Amygdala (tissue), 56 donors: ENCODE measurements at places on chromosomes 3 and 15.

DNA sequence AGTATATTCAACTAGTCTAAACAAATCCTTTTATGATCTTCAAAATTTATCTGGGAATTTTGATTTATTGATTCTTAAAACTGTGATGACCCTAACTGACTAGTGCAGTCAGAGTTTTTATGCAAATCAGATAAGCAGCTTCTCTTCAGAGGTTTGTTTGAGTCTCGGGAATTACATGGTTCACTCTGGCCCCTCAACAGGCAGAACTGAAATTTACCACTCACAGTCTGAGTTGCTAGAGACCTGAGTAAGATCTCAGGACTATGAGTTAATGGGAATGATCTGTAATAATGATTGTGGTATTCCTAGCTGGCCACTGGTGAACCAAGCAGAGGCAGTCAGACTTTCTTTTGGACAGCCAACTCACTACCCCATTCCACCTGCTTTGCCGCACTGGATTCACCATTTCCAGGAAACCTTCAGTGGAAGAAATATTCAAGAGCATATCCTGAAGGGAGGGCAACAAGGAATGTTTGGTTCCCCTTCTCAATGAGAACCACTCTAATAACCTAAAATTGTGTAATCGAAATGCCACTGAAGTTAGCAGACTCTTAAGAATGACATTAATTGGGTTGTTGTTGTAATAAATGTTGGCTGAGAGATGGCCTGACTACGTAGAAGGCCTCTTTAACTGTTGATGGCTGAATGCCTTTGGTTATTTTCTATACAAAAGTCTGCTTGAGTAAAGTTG is 11.5 kb upstream of the DNAJC13 start:
- DNase-seq, result no peak

DNA sequence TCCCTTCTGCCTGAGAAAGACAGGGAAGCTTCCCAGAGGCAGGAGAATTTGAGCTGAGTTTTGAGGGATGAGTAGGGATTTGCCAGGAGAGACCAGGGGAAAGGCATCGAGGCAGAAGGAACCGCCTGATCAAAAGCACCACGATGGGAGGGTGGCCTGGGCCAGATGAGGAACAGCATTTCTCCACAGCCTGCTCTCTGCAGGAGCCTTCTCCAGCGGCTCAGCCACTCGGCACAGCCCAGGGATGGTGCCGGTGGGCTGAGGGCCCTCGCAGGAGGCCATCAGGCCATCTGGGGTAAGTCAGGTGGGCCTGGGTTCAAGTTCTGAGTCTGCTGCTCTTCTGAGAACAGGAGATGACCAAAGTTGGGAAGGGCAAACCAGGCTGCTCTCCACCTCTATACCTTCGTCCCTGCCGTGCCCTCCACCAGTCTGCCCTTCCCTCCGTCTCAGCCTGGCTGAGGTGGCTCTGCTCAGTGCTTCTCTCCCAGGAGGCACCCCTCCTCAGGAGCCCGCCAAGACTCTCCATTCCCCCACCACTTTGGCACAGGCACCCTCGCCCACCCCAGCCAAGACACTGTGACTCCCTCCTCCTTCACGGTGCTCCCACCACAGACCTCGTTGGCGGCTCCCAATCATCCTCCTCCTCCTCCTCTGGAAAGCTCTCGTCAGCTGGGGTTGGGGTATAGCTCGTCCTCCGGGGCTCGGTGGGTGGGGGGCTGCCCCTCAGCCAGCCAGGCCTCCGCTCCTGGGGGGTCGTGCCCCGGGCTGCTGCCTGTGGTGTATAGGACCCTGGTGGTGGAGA is 34.9 kb downstream of the GRIP2 start:
- DNase-seq, result no peak

DNA sequence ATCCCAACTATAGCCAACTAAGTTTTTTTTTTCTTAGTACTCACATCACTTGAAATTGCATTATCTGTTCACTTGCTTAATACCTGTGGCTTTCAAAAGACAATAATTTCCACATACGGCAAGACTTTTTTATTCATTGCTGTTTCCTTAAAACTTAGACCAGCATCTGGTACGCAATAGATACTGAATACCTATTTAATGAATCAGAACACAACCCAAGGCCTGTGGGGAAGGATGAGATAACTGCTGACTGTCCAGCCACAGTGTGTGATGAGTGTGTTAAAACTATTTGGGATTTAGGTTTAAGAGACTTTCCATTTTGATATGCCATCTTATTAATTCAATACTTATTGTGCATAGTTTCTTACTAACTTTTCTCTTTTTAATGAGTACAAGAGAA is 988.7 kb downstream of the NTRK3 start:
- no peak for DNase-seq

DNA sequence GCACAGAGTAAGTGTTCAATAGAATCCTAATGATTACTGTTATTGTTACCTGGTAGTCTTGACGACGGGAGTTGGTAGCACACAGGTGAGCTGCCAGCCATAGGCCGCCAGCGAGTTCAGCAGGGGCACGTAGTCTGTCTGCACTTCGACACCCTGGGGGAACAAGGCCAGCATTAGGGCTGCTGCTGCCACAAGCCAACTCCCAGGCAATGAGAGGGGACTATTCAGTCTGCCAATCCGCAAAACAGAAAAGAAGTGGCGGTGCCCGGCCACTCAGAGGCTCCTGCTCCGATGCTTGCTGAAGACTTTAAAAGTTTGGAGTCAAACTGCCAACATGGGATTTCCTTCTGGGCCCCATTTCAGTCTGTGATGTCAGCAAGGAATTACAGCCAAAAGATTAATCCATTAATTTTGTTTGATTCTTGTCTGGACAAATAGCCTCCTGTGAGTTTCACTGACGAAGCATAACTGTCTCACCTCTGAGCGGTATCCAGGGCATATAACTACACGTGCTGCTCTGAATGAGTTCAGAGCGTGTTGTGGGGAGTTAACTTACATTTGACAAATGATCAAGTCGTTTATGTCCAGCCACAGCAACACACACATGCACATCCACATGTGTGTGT is 61.8 kb downstream of the OXNAD1 start:
- no peak for DNase-seq

- DNase-seq, result no peak
Measured at GRCh38 chr3:160779040-160779439, 23.0 kb downstream of the PPM1L start.

- DNase-seq, result no peak
Measured at GRCh38 chr15:59999612-60000112, 4.4 kb upstream of the FOXB1 start.

- DNase-seq, result no peak
Measured at GRCh38 chr3:31590650-31591049, 57.9 kb downstream of the STT3B start.

GRCh38 chr15:52067545-52067926 is 45.0 kb downstream of the BCL2L10 start:
- DNase-seq, result no peak

DNA sequence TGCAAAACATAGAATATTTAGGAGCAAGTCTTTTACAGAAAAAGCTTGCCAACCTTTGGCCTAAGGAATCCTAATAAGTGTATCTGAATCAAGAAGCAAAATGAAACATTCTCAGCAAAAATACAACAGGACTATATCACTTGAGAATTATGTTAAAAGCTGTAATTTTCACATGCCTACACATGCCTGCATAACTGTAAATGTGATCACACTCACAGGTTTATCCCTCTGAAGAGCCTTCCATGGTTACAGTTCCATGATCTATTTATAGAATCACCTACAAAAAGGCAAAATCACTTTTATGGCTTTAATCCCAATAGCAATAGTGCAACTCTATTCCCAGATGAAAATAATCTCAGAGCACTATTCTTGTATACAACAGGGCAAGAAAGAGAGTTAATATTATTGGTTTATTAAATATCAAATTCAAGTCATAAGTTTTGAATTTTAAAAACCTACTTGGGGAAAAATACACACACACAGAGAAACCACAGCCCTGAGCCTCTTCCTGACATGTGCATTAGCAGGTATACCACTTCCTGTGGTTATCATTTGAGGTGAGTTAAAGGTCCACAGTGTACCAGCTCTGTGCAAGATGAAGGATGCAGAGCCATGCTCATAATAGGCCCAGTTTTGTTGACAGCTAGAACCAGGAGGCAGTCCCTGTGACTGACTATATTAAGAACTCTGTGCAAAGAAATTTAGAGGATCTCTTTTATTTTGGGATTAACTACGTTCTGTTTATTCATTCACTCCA is 252.5 kb upstream of the TGFBR2 start:
- no peak for DNase-seq

GRCh38 chr15:80581976-80582375 is 113.1 kb upstream of the ABHD17C start:
- DNase-seq, result no peak

DNA sequence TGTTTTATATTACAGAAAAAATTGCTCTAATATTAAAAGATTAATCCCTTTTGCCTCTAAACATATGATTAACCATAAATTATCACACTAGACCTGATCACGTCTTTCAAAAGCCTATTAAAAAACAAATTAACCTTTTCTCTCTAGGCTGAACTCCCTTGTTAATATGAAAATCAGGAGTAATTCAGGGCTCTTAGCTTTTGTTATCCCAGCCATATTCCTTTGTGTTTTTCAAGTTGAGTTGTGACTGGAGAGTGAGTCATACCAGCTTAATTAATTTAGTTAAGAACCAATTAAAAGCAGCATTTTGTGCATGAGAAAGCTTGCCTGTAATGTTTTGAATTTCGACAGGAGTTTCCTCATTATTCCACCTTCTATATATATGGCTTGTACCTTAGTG is 385.8 kb downstream of the VGLL3 start:
- no peak for DNase-seq

DNA sequence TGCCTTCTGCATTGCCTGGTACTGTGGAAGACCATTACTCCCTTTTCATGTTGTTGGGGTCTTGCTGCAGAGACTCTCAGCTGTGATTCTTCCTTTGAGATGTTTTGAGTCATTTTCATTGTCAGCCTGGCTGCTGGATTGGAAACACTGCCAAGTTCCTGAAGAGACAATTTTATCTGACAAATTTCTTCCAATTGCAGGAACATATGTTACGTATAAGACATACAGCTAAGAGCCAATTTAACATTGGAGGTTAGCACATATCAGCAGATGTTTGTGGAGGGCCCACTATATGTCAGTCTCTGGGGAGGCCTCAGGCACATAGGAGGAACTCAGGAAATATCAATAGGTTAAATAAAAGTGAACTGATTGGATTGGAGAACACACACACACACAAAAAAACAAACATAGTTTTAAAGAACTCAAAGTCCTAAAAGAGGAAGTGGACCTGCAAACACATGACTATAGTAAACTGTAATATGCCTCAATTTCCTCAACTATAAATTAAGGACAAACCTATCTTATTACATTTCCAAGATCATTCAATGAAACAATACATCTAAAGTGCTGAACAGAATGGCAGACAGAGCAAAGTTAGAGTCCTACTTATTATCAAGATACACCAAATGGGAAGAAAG is 172.3 kb downstream of the MYRIP start:
- no peak for DNase-seq

DNA sequence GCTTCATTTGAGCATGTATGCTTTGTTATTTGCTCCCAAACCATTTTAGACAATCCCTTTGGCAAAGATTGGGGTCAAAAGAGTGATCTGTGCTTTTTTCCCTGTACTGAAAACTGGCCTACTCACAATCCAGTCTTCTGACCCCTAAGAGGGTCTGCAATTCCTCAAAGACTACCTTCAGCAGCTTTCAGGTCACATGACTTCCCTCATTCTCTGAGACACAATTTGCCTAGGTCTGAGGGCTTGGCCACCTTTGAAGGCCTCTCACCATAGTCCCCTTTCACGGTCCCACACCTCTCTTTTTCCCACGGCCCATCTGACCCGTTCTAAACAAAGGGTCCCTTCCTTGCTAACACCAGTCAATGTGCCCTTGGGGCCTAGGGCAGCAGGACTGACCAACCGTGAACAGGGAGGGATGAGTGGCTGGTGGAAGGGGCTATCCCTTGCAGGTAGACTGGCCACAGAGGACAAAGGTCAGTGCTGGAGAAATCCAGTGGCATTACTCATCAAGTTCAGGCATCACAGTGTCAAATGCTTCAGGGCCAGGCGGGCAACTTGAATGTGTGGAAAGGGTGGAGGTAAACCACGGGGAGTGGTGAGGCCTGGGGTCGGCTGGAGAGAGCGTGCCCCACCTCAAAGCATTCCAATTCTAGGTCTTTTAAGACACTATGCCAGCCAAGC is 10.8 kb downstream of the RASL12 start:
- DNase-seq, result no peak

- peak; percentile 42 for DNase-seq
Measured at GRCh38 chr3:46089237-46090011, 62.1 kb upstream of the XCR1 start.

GRCh38 chr15:64232400-64232799 is 69.6 kb upstream of the PPIB start:
- no peak for DNase-seq

- peak; percentile 15 for DNase-seq
Measured at GRCh38 chr3:11434017-11434526, 161.9 kb downstream of the ATG7 start.

GRCh38 chr3:19216669-19217337 is 68.5 kb downstream of the KCNH8 start:
- DNase-seq, result no peak

GRCh38 chr3:19065027-19065426 is 83.3 kb upstream of the KCNH8 start:
- DNase-seq, result no peak

- no peak for DNase-seq
Measured at GRCh38 chr3:142077155-142077858, 72.0 kb downstream of the TFDP2 start.

GRCh38 chr3:42472555-42472954 is 29.9 kb upstream of the VIPR1 start:
- DNase-seq, result no peak

DNA sequence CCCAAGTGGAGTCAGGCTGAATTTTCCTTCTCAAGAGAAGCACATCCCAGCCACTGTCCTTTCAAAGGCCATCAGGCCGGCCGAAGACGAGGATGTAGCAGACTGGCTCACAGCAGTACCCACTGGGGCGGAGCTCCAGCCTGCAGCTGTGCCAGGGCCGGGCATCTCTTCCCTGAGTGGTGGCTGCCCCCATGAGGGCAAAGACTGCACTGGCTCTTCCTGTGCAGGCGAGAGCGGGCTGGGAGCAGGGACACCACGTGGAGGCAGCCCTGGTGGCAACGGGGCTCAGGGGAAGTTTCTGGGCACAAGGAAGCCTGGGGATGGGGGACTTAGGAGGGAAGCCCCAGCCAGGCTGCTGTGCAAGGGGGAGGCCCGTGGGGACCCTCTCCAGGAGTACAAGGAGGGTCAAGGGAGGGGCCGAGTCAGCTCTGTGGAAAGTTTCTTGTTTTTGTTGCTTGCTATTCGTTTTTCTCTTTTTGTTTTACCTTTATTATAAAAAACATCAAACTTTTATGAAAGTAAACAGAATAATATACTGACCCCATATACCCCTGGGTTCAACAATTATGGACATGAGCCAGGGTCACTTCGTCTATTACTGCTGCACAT is 66.1 kb downstream of the RPN1 start:
- DNase-seq, result peak; percentile 70

DNA sequence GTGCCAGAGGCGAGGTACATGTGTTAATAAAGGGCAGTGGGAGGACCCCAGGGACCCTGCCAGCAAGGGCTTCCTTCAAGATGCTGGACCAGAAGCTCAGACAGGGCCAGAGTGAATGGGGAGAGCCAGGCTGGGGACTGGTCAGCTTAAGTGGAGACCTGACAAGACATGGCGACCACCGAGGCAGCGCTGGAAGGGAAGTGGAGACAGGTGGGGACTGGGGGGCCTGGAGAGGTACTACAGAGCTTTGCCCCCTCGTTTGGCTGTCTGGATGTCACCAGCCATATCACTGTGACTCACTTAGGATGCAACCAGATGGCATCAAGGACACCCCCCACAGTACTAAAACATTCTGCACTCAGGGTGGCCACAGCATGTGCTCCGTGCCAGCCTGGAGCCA is 97.9 kb downstream of the ADCY5 start:
- no peak for DNase-seq
